Hypothalamus (tissue), 51 donors: ENCODE measurements at places on chromosomes 7 and 10.

DNA sequence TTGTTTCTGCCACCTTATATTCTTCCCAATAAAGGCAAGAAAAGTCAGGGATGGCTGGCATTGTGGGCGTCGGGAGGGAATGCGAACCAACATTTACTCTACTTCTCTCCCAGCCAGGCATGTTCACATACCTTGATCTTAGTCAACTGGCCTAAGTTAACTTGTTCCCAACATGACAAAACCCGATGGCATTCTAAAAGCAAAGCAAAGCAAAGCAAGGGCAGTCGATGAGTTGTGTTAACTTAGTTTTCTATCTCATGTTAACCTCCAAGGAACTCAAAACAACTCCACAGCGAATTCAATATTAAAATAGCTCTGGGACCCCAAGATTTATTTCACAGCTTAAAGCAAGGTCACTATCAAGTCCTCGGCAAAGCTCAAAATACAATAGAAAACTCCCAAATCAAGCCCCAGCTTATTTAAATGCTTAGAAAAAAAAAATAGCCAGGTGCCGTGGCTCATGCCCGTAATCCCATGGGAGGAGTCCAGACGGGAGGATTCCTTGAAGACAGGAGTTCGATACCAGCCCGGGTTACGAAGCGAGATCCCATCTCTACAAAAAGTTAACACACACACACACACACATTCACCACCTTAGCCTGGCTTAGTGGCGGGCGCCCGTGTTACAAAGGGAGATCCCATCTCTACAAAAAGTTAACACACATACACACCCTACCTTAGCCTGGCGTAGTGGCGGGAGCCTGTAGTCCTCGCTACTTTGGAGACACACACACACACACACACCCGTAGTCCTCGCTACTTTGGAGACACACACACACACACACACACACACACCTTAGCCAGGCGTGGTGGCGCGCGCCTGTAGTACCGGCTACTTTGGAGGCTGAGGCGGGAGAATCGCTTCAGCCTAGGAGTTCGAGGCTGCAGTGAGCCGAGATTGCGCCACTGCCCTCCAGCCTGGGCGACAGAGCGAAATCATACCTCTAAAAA lies 901 bp upstream of the CCNY start:
- DNase-seq, result no peak

GRCh38 chr7:149202831-149203231 lies 7.5 kb downstream of the ZNF282 start:
- no peak for DNase-seq

GRCh38 chr7:29883462-29884398 lies 77.4 kb downstream of the WIPF3 start:
- DNase-seq, result no peak

- no peak for DNase-seq
Measured at GRCh38 chr10:94002156-94002555, 8.4 kb downstream of the PLCE1 start.

DNA sequence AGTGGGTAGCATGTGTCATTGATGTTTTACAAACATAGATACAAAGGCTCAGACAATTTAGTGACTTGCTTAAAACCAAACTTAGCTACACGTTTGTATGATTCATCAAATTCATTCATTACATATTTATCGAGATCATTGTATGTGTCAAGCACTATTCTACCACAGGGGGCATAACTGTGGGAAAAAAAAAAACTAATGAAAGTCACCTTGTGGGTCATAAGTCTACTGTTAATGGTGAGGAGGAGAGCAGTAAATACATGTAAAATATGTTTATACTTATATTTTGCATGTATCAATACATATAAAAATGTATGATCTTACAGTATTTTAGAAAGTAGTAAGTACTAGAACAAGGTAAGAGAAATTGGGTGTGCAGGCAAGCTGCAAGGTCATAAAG lies 933.8 kb downstream of the IPMK start:
- no peak for DNase-seq

- no peak for DNase-seq
Measured at GRCh38 chr10:55183993-55184392, 383.0 kb upstream of the PCDH15 start.

DNA sequence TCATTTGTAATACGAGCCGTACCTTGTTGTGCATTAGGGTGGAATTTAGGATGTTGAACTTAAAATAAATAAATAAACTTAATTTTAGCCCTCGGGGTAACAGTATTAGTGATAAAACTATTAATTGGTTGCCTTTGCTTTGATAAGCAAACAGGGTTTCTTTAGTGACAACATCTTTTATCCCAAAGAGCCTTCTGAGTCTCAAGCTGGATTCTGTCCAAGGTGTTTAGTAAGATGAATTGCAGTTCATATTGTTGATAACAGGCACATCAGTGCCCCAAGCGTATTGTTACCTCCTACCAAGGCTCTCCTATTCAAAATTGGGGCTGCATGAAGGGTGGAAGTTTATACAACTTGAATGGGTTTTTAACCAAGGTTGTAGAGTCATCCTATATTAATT lies 144.4 kb upstream of the CELF2 start:
- no peak for DNase-seq

GRCh38 chr10:50387732-50388073 lies 136.4 kb upstream of the ASAH2 start:
- DNase-seq, result no peak

GRCh38 chr10:85635650-85636049 lies 730.9 kb downstream of the GRID1 start:
- no peak for DNase-seq

GRCh38 chr7:151380199-151381097 lies 29.4 kb downstream of the WDR86 start:
- DNase-seq, result no peak
